Karpas-422 (cell line): ENCODE measurements at places on chromosomes 16 and 17.

GRCh38 chr16:89378947-89379771, 111.2 kb downstream of the ANKRD11 start:
- peak; percentile 74 for DNase-seq

DNA sequence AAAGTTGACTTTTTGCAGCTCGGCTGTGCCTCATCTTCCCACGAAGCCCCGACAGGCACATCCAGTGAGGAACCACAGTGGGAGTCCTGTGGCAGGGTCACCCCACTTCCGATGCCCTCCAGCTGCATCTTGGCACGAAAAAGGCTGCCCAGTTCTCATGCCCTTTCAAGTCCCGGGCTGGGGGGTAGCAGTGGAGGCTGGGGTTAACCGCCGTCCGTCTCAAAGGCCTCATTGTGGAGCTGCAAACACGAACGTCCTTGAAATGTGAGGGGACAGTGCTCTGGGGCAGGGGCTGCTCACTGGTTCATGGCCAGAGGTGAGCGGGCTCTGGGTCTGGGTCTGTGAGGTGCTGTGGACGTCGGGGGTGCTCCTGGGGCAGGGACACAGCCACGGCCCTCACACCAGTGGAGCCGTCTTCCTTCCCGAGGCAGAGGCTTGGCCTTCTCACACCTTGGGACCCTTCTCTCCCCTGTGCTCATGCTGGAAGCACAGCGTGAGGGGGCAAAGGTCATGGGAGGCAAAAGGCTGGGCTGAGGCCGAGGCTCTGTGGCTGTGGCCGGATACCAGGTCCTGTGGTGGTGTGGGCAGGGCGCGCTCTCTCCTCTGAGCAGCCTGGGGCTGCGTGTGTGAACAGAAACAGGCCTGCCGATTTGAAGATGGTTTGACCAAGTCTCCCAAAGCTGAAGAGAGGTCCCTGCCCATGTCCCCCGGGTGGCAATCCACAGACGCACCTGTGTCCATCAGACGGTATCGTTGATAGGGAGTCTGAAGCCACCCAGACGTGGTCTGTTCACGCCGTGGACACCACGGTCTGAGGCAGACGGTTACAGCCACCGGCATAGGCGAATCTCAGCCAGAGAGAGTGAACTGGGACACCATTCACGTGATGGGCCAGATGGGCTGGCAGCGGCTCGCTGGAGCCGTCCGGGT, 3.1 kb upstream of the MC1R start:
- no peak for DNase-seq

GRCh38 chr17:79065105-79065670, 9.4 kb upstream of the ENGASE start:
- peak; percentile 77 for DNase-seq

- no peak for DNase-seq
Observed at GRCh38 chr16:78506367-78507193, 407.1 kb downstream of the WWOX start.

GRCh38 chr16:2226245-2226793, 2.9 kb downstream of the E4F1 start:
- DNase-seq, result no peak
